Occipital lobe (tissue), 3 donors: ENCODE measurements at places on chromosomes 2 and 18. TPM values are rescaled to one million over a fixed set of nuclear protein-coding genes. Genes with fewer than 3 reads are reported as not detected.

GRCh38 chr2:237448626-237449025, 34.7 kb upstream of the COL6A3 start:
- DNase-seq = no peak

- DNase-seq = no peak
Observed at GRCh38 chr18:76569644-76570419, 74.8 kb upstream of the ZNF516 start.

The TIA1 gene
- total RNA-seq = 461 TPM

The BAZ2B gene
- 189 TPM for total RNA-seq

The ZNF397 gene
- total RNA-seq = 56.0 TPM
